Activated T-cell treated with anti-CD3 and anti-CD28 coated beads, Interleukin-2, amount 50 U/mL, for 24 hours (primary cell): ENCODE measurements at places on chromosomes 2 and 18.

- DNase-seq = no peak
Measured at GRCh38 chr2:231187736-231188505, 10.5 kb upstream of the ARMC9 start.

DNA sequence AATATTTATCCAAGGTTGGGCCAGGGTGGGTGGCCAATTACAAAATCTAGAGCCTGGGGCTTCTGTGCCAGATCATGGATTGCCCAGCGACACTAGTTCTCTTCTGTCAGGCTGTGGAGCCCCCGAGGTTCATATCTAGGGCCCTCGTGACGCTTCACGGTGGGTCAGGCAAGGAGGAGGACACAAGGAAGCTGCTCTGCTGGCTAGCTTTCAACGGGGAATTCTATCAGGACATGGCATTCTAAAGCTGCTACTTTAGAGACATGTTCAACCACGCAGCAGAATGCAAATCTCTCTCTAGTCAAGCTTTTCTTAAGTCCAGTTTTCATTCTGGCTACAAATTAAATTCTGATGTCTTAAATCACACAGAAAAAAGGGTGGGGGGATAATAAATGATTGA is 180.2 kb downstream of the THADA start:
- no peak for DNase-seq

DNA sequence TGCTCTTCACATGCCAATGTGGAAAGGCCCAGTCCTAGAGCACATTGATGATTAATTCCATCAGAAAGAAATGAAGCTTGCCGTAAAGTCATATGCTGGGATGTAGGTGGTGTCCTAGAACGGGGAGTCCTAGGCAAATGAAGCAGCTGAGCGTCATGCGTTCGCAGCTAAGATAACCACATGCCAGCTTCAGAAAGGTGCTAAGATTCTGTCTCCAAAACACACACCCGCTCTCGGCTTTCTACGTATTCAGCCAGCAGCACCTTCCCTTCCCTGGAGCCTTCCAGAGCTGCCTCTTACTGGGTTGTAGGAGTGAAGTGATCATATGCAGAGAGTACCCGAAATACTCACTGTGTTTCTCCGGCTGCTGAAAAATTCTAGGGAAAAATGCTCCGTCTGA is 421.6 kb upstream of the ID2 start:
- no peak for DNase-seq

GRCh38 chr2:101047075-101047766 is 45.1 kb downstream of the RPL31 start:
- DNase-seq = no peak

GRCh38 chr2:225415792-225416191 is 16.3 kb downstream of the NYAP2 start:
- DNase-seq = no peak

DNA sequence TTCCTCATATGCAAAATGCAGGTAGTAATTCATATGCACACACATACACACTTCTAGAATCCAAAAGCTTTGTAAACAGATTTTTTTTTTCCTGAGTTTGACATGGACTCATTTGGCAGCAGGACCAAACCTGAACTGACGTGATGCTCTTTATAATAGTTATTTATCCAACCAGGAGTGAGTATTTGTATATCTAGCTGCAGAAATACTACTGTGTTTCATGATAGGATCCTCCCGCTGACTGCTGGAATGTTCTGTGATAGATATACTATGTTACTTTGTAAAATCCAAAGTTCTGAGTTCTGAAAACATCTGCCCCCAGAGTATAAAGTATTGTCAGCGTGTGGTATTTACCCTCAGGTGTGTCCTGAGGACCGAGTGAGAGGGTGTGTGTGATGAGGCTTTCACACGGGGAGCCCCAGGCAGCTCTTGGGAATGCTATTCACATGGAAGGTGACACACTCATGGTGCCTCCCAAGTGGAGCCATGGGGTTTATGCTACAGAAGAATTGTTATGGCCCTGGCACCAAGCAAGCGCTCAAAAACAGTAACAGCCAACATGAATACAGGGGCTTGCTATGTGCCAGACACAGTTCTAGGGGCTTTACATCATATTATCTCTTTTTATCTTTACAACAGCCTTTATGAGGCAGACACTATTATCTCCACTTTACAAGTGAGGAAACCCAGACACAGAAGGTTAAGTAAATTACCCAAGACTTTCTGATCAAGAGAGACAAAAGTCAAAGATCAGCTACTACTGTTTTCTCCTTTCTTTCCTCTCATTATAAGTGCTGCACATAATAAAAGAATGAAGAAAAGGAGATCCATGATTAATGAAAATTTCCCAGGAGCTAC is 16.7 kb upstream of the TXNDC2 start:
- no peak for DNase-seq

DNA sequence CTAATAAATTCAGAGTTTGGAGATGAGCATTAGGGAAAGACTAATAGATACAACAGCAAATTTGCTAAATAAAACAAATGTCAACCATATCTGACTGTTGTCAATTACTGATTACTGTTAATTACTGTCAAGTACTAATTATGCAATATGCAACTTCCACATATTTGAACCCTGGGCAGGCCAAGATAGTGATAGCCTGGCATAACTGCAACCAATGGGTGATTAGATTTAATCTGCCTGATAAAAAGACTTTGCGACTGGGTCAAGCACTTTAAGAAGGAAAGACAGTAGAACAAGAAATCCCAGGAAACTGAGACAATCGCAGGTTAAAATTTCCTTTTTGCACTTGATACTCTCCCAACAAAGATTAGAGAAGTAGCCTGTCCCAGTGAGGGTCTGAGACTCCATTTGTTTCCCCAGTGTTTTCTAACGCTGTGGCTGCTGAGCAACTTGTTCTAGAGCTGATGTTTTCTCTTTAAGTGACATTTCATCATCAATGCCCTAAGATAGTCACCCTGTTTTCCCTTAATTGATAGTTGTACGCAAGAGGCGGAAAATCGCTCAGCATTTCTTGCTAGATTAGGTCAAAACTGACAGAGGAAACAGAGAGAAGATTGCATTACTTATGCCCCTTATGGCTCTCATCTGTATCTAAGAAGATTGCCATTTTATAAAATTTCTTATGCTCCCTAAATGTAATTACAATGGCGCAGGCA is 17.8 kb downstream of the ARHGAP15 start:
- DNase-seq = no peak

DNA sequence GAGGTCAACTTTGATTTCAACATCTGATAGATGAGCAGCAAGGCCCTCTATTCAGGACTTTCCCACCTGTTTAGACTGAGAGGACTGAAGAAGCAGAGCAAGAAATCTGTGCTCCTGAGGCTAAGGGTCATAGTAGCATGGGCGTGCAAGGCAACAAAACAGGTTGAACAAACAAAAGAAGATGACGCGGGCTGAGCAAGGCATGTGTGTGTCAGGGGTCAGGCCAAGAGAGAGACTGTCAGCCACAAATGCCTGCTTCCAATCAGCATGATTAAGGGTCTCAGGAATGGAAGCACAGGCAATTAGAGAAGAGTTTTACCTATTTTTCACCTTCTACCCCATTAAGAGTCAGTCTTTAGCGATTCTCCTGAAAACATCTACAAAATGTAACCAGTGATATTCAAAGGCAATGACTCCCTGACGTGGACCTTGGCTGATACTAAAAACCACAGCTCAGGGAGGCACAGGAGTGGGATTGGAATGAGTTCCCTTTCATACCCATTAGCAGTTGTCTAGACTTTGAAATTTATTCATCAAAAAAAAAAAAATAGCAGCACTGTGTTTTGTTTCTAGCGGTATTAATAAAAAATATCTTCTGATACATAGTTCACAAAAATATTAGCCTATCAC is 81.9 kb downstream of the DYNAP start:
- no peak for DNase-seq

- DNase-seq = no peak
Measured at GRCh38 chr2:26978061-26978596, 7.7 kb downstream of the MAPRE3 start.

- peak; percentile 36 for DNase-seq
Measured at GRCh38 chr2:45013229-45014015, 4.2 kb upstream of the SIX2 start.

DNA sequence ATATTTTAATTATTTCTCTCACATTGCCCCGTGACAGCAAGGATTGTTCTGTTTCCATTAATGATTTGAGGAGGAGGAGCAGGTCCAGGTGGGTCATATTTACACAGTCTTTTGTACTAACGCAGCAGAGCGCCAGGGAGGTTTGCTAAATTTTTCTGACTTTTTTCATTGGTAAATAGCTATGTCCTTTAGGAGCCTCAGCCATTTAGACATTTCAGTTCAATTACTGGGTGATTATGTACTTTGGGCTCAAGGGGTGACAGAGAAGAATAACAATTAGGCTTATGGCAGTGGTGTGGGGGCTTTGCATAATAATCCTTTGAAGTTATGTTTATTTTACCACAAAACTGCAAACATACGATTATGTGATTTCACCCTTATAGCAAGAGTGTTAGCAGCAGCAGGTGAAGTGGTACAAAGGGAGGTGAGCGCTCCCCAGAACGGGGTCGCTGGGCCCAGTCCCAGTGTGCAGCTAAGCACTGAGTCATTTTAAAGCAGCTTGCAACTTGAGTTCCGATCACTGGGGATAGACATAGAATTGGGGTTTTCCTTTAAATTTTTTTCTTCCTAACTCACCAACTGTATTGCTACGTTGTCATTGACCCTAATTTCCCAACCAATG is 80.3 kb downstream of the TSHZ1 start:
- DNase-seq = no peak

GRCh38 chr2:51212374-51212773 is 180.4 kb upstream of the NRXN1 start:
- no peak for DNase-seq

GRCh38 chr18:28736951-28737350 is 560.0 kb upstream of the CDH2 start:
- DNase-seq = no peak

DNA sequence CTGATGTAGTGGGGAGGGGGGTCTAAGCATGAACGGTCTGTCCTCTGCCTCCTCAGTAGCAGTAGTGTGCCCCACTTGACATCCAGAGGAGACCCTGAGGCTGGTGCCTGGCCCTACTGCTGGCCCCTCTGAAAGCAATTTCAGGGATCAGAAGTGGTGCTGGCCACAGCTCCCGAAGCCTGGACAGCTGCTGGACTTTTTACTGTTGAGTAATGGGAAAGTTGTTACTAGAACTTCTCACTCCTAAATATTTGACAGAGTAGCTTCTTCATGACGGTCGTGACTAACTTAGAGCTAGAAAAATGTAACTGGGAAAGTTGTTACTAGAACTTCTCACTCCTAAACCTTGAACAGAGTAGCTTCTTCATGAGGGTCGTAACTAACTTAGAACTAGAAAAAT is 23.3 kb downstream of the CTDP1 start:
- DNase-seq = no peak

DNA sequence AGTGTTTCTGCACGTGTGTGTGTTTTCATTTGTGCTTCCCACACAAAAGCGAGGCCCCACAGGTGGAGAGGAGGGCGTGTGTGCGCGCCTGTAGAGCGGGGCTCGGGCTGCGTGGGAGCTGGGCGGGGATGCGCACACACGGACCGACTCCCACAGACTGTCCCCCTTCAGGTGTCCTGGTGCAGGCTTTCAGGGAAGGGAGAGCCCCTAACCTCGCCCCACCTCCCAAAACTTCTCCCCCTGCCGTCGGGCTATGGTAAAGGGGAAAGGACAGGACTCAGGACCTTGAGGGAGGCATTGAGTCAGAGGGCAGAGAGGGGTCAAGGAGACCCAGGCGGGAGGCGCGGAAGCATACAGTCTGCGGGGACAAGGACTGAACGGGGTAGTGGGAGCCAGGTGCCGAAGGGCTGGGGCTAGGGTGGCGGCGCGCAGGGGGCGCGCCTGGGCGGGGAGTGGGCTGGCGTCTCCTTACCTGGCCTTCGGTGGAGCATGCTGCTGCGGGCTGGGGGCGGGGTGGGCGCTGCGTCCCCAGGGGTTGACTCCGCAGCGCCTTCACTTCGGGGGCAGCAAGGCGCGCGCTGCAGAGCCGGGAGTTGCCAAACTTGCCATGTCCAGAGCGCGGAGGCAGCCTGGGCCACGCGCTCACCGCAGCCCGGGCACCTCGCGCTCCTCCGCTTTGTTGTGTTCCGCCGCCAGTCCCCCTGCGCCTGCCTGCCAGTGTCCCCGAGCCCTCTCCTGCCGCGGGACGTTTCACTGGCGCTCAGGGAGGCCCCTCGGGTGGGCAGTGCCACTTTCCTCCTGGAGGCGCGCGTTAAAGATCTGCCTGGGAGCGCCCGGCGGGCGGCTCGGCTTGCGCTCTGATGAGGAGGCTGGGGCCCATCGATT is 302.0 kb downstream of the NCKAP5 start:
- DNase-seq = peak; percentile 20

DNA sequence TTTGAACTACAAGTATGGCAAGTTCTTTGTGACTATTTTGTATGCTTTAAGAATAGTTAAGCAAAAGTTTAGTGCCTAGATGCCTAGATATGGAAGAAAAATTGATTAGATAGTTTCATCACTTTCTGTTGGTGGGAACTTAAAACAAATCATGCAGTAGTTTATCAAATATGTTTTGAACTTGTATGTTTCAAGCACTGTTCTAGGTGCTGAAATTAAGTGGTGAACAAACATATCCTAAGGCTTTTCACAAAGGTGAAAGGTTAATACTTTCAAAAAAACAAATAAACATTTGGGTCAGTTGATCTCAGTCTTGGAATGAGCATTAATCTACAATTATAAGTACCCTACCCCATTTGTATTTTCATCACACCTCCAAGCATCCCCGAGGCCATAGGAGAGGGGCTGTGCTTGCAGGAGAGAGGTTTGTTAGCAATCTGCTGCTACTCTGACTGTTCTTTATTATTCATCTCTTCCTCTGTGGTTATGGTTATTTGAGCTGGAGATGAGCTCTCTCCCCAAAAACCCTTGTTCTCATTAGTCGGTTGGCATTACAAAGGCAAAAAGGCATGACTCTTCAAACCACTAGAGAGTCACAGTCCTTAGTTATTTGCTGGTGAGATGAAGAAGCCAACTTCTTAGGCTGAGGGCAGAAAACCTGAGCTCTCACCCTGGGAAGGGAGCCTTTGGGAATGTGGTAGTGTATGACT is 103.9 kb upstream of the FHL2 start:
- no peak for DNase-seq

DNA sequence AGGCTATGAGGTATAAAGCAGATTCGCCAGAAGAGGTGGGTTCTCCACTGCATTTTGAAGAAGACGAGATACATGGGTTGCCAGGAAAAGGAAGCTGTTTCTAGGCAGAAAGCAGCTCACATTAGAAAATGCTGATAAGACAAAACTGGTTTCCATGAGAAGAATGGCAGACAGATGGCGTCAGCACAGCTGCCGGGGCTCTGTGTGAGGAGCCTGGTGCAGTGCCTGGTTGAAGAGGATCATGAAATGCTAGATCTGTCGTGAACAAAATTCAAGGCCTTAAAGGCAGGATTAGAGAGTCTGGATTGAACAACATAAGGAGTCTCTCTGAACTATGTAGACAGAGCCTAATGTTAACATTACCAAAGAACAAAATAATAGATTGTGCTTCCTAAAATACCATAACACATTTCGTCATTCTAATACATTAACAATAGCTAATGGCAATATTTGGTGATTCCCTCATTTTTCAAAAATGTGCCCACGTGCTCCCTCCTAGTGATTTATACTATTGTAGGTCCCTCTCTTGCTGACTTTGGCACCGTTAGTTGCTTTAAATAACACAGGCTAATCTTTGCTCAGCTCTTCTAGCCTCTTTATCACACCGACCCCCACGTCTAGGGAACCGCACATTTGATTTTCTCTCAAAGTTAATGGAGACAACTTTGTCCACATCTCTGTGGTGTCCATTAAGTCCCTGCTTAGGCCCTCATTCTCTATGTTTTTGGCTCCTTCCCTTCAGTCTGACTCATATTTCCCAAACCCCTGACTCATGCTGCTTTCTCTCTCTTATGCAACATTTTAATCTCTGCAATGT is 38.2 kb downstream of the EFEMP1 start:
- DNase-seq = no peak
